Neural cell (in vitro differentiated cells): ENCODE measurements at places on chromosomes 7 and 10. TPM values are rescaled to one million over a fixed set of nuclear protein-coding genes. Genes with fewer than 3 reads are reported as not detected.

FAM241B gene
- 135 TPM in 2 replicates for polyA plus RNA-seq

NEUROD6 gene
- polyA plus RNA-seq: not detected in 2 replicates

HTR5A gene
- polyA plus RNA-seq: 0.14 TPM in 2 replicates

WEE2 gene
- 0.34 and 0.63 TPM in 2 replicates for polyA plus RNA-seq

FBXL13 gene
- polyA plus RNA-seq: 0.57 and 1.7 TPM in 2 replicates

SHH gene
- 1.2 and 1.5 TPM in 2 replicates for polyA plus RNA-seq

DHX32 gene
- polyA plus RNA-seq: 17.8 and 25.2 TPM in 2 replicates

PTPRN2 gene
- 31.0 and 45.5 TPM in 2 replicates for polyA plus RNA-seq
